T-helper 1 cell (primary cell): ENCODE measurements at places on chromosomes 7 and 10.
A peak's percentile ranks its signal among the peaks of the same experiment; 100 is the strongest.

DNA sequence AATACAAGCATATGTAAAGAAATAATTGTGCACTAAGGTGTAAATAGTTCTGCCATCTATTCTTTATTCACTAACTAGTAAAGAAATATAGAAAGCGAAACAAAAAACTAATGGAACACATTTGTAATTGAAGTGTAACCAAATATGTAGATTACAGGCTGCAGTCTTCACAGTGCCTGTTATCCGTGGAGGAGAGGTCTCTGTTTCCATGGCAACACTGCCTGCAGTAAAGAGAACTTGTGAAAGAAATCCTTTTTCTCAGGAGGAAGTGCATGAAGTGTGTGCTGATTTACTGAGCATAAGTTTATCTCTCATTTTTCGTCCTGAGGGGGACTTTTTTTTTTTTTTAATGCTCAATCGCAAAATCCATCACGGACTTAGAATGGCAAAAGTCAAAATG is 102.5 kb downstream of the APBB1IP start:
- DNase-seq = no peak

GRCh38 chr10:80512031-80512526 is 25.6 kb upstream of the SH2D4B start:
- no peak for DNase-seq

- no peak for DNase-seq
Measured at GRCh38 chr10:16653224-16653623, 131.5 kb upstream of the C1QL3 start.

GRCh38 chr10:3887885-3888476 is 103.0 kb upstream of the KLF6 start:
- peak; percentile 75 for DNase-seq

GRCh38 chr10:16520900-16521299 is 779 bp downstream of the C1QL3 start:
- DNase-seq = no peak

GRCh38 chr7:41938371-41938770 is 235.5 kb upstream of the INHBA start:
- DNase-seq = no peak

DNA sequence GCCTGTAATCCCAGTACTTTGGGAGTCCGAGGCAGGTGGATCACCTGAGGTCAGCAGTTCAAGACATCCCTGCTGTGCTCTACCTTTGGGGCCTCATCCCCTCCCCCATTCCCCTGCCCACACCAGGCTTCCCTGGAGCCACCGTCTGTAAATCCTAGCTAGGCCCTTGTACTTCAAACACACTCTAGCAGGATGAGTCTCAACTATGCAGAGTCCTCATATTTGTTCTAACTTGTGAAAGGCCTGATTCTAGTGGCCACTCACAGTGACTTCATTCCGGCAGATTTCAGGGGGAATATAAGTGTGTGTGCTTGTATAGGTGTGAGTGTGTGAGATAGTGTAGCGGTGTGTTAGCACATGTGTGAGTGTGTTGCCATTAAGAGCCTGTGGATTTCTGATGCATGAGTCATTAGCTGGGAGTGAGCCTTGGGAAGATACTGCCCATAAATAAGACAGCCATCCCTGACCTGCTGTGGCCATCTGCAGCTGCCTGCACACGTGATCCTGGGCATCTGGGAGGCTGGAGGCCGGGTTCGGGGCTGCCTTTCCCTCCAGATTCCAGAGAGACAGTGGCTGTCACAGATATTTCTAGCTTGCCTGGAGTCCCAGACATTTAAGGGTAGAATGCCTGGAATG is 1.7 kb upstream of the NEURL1 start:
- DNase-seq = no peak

- no peak for DNase-seq
Measured at GRCh38 chr7:134706468-134706867, 59.8 kb downstream of the BPGM start.

GRCh38 chr7:431658-432111 is 88.0 kb downstream of the PDGFA start:
- DNase-seq = no peak

- no peak for DNase-seq
Measured at GRCh38 chr7:64744680-64745079, 49.5 kb upstream of the ZNF138 start.
